Neural progenitor cell (in vitro differentiated cells): ENCODE measurements at places on chromosomes 5 and 9. TPM values are rescaled to one million over a fixed set of nuclear protein-coding genes. Genes with fewer than 3 reads are reported as not detected.

FBP1 gene
- total RNA-seq = 0.31 TPM in 1 of 2 replicates, not detected in the other

BTNL8 gene
- 0.22 and 0.34 TPM in 2 replicates for total RNA-seq

IFNK gene
- not detected in 2 replicates for total RNA-seq

AK3 gene
- total RNA-seq = 33.9 and 54.8 TPM in 2 replicates

NMUR2 gene
- total RNA-seq = 0.07 TPM in 1 of 2 replicates, not detected in the other

NIPAL4 gene
- not detected in 2 replicates for total RNA-seq

OTP gene
- not detected in 2 replicates for total RNA-seq

C5 gene
- 4.5 and 5.5 TPM in 2 replicates for total RNA-seq

RNF130 gene
- 183 and 185 TPM in 2 replicates for total RNA-seq

- H3K27ac ChIP-seq = peak overlapping the region; percentile 55
- H3K36me3 ChIP-seq = no peaks in the 10 kb centered on the region
- H3K4me3 ChIP-seq = no peak overlapping the region
- H3K27me3 ChIP-seq = no peaks in the 10 kb centered on the region
- DNase-seq = no peak
- peaks cover 49% of the 10 kb centered on the region for H3K4me1 ChIP-seq
Measured at GRCh38 chr5:14438195-14438606, 143.4 kb upstream of the OTULINL start.

- no peak overlapping the region for H3K4me3 ChIP-seq
- H3K27ac ChIP-seq = no peak overlapping the region
- no peaks in the 10 kb centered on the region for H3K36me3 ChIP-seq
- H3K27me3 ChIP-seq = no peaks in the 10 kb centered on the region
- DNase-seq = no peak
Measured at GRCh38 chr9:36045610-36046009, 8.9 kb downstream of the RECK start.

GRCh38 chr9:76092572-76092971, 202.1 kb downstream of the PCSK5 start:
- H3K36me3 ChIP-seq = no peaks in the 10 kb centered on the region
- DNase-seq = no peak
- H3K27ac ChIP-seq = no peak overlapping the region
- H3K4me3 ChIP-seq = no peak overlapping the region
- H3K4me1 ChIP-seq = no peaks in the 10 kb centered on the region

DNA sequence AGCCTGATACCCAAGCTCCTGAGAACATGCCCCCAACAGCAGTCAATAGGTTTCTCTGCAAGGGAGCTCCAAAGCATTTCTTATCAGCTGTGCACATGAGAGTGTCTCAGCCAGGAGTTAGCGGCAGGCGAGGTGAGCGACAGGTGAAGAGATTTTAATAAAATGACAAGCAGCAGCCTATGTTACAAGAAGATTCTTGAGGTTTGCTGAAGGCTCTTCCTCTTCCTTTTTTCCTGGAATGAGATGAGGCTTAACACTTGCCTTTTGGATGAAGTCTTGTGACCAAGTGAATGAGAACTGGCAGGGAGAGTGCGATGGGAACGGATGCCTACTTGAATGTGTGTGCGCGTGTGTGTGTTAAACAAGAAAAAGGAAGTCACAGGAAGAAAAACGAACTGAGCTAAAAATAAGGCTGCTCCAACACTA, 76.1 kb downstream of the SHB start:
- H3K27me3 ChIP-seq = no peaks in the 10 kb centered on the region
- no peaks in the 10 kb centered on the region for H3K36me3 ChIP-seq
- no peak overlapping the region for H3K27ac ChIP-seq
- no peak overlapping the region for H3K4me3 ChIP-seq
- no peak for DNase-seq

- H3K27ac ChIP-seq = no peak overlapping the region
- H3K36me3 ChIP-seq = peaks cover 51% of the 10 kb centered on the region
- no peaks in the 10 kb centered on the region for H3K4me1 ChIP-seq
- DNase-seq = no peak
- H3K4me3 ChIP-seq = no peak overlapping the region
Measured at GRCh38 chr5:87393331-87393730, 19.4 kb downstream of the CCNH start.

DNA sequence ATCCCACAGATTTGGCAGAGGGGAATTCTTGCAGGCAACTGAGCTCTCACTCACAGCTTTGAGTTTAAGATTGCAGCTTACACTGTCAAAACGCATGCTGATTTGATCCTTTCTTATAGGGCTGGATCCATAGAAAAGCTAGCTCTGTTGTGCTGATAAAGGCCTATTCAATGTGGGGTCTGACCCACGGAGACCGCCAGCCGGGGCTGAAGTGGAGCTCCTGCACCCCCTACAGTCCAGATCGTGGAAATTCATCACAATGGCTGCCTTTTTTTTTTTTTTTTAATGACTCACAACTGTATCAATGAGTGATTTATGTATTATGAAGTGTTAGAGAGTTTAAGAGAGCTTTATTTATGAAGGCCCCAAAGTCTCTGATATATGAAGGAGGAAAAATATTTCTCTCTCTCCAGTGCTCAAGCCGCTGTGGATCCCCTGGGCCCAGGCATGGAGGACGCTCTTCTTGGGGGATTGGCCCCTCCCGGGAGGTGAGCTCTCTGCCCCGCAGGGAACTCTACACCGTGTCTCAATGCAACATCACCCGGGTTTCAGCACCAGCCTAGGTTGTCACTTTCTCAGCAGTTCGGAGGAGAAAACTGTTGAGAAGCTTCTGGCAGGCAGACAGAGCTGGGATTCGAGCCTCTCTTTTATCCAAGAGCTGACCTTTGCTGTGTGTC, 700.2 kb downstream of the IRX1 start:
- H3K27me3 ChIP-seq = no peaks in the 10 kb centered on the region
- peaks cover 19% of the 10 kb centered on the region for H3K4me1 ChIP-seq
- no peak overlapping the region for H3K4me3 ChIP-seq
- peak; percentile 86 for DNase-seq
- H3K36me3 ChIP-seq = no peaks in the 10 kb centered on the region

GRCh38 chr9:19788614-19789271, at the start of gene SLC24A2:
Gene SLC24A2, minus strand, starts transcription at chr9:19789037.
- H3K36me3 ChIP-seq = no peaks in the 10 kb centered on the region
- H3K27ac ChIP-seq = no peak within 1 kb of the TSS
- peaks cover 48% of the 10 kb centered on the region for H3K27me3 ChIP-seq
- H3K4me3 ChIP-seq = peak within 1 kb of the TSS; percentile 69
- DNase-seq = peak; percentile 86

- H3K36me3 ChIP-seq = no peaks in the 10 kb centered on the region
- no peaks in the 10 kb centered on the region for H3K4me1 ChIP-seq
- DNase-seq = no peak
- H3K4me3 ChIP-seq = no peak overlapping the region
- no peak overlapping the region for H3K27ac ChIP-seq
- H3K27me3 ChIP-seq = no peaks in the 10 kb centered on the region
Measured at GRCh38 chr5:179135441-179136215, 75.5 kb downstream of the ZNF354C start.

DNA sequence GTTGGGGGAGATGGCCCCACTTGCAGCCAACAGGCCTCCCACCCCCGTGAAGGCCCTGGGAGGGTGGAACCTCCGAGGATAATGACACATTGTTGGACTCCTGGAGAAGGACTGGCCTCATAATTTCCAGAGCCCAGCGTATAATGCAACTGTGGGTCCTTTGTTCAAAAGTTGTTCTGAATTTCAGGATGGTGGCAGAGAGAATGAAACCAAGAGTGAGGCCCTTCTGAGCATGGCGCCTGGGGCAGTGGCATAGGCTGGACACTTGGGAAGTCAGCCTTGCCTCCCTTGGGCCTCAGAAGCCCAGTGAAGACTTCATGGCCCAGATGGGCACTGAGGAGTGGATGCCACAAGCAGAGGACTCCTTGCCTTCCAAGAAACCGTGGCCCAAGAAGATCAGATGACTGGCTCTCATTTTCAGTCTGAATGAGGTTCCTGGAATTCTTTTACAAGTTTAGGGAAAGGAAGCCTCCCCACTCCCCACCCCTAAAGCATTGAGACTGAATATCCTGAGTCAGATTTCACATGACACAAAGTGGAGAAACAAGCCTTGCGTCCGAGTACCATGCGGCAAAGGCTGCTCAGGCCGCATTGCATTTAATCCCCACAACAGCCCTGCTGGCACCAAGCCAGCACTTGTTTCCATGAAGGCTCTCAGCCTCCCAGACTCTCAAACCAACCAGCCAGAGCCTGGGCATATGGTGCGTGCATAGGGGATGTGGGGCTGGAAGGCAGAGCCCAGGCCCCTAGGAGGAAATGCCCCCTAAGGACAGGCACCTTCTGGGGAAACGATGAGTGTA, 96.7 kb upstream of the SMIM23 start:
- no peak overlapping the region for H3K4me3 ChIP-seq
- H3K36me3 ChIP-seq = no peaks in the 10 kb centered on the region
- H3K4me1 ChIP-seq = peaks cover 8% of the 10 kb centered on the region
- no peak for DNase-seq

- peaks cover 7% of the 10 kb centered on the region for H3K4me1 ChIP-seq
- no peak overlapping the region for H3K27ac ChIP-seq
- peaks cover 69% of the 10 kb centered on the region for H3K27me3 ChIP-seq
- H3K4me3 ChIP-seq = no peak overlapping the region
Measured at GRCh38 chr5:2205596-2206226, 323.0 kb upstream of the IRX4 start.

DNA sequence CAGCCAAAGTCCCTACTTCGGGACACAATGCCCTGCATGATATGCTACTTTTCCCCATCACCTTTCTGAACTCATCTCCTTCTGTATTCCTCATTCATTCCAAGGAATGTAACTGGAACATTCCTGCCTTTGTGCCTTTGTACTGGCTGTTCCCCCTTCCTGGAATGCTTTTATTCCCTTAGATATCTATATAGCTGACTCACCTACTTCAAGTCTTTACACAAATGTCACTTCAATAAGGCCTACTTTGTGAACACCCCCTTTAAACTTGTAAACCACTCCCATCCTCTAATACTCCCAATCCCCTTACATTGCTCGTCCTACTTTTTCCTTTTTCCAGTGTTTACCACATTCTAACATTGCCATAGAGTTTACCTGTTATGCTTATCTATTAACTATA, 2.4 kb downstream of the NOL6 start:
- no peaks in the 10 kb centered on the region for H3K36me3 ChIP-seq
- H3K4me3 ChIP-seq = no peak overlapping the region
- no peaks in the 10 kb centered on the region for H3K27me3 ChIP-seq

DNA sequence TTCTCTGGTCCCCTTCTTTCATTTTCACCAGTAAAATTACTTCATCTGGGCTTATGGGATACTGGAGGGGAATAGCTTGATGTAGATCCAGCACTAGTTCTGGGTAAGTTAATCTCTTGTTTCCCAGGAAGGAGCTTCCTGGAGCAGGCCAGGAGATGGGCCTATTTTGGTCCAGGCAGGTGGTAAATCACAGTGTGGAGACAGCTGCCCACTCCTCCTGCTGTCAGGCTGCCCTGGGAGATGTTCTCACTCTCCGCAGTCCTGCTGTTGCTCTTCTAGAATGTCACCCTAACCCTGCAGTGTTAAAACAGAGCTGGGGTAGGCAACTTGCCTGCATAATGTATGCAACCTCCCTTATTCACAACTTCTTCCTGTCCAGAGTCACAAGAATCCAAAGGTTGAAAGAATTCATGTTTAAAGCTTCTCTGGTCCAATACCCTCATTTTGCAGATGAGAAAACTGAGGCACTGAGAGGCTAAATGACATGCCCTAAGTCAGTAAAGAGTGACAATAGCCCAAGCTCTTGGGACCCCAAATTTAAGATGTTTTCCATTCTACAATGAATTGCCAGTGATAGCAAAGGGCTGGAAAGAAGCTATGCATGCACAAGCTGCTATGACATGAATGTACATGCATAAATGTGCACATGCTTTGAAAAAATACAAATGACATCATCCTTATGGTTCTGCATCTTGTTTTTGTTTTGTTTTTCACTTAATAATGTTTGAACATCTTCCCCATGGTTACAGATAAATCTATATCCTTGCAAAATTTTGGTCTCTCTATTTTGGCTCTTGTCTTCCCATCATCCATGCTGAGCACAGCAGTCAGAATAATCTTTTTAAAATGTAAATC, 71.8 kb upstream of the ADRA1B start:
- no peaks in the 10 kb centered on the region for H3K4me1 ChIP-seq
- no peak for DNase-seq
- H3K27me3 ChIP-seq = no peaks in the 10 kb centered on the region

DNA sequence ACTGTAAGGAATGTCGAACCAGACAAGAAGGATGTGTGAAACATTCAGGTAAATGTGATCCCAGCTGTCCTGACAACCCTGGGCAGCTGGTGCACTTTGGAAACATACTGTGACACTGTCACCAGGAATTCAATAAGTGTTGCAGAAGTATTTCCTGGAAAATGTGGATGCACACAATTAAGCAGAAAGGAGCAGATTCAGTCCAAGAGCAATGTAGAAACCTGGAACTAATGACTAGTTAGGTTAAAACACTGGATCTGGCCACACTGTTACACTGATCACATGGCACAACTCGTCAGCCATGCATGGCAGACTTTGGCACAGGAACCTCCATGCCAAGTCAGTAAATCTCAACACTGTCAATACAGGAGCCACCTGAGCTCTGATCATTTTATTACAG, 109.0 kb downstream of the FAM174A start:
- H3K4me1 ChIP-seq = peaks cover 22% of the 10 kb centered on the region
- no peaks in the 10 kb centered on the region for H3K36me3 ChIP-seq
- peaks cover 43% of the 10 kb centered on the region for H3K27me3 ChIP-seq
- no peak overlapping the region for H3K27ac ChIP-seq

DNA sequence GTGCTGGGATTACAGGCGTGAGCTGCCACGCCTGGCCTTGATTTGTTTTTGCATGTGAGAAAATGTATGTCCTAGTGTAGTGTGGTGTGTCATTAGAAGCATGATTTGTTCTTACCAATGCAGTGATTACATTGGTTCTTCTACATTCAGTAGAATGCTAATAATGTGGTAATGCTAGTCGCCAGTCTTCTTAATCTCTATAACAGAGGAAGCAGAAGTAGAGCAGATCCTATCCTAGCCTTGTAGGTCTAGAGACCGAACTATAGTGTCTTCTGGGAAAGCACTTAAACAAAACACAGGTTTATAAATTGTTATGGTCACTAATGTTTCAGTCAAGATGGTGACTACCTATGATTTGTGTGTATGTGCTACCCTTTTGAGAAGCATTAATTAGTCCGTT, 197.5 kb upstream of the DMRT1 start:
- peaks cover 13% of the 10 kb centered on the region for H3K4me1 ChIP-seq
- H3K27me3 ChIP-seq = no peaks in the 10 kb centered on the region
- H3K36me3 ChIP-seq = no peaks in the 10 kb centered on the region
- DNase-seq = no peak
- H3K4me3 ChIP-seq = no peak overlapping the region
- no peak overlapping the region for H3K27ac ChIP-seq

GRCh38 chr5:36712706-36713105, 106.3 kb downstream of the SLC1A3 start:
- H3K4me1 ChIP-seq = peaks cover 9% of the 10 kb centered on the region
- H3K27ac ChIP-seq = no peak overlapping the region

DNA sequence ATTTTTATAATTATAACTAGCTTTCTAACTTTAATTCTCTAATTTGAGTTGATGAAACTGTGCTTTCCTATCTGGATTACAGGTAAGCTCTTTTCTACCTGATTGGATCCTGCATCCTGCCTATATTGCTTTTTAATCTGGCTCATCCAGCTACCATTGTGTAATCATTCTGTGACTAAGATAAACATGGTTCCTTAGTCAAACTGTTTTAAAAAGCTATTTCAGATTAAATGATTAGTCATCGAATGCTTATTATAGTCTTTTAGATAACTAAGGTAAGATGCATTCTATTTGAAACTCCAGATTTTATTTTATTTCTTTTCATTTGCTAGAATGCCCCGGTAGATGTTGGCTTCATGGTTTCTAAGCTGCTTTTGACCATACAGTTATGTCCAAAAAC, 50.7 kb downstream of the ICE1 start:
- H3K27ac ChIP-seq = no peak overlapping the region
- no peak overlapping the region for H3K4me3 ChIP-seq
- peaks cover 21% of the 10 kb centered on the region for H3K36me3 ChIP-seq
- no peaks in the 10 kb centered on the region for H3K4me1 ChIP-seq

- DNase-seq = no peak
- H3K27me3 ChIP-seq = no peaks in the 10 kb centered on the region
- H3K36me3 ChIP-seq = no peaks in the 10 kb centered on the region
- H3K27ac ChIP-seq = no peak overlapping the region
- no peaks in the 10 kb centered on the region for H3K4me1 ChIP-seq
Measured at GRCh38 chr5:162196351-162196750, 128.8 kb downstream of the GABRG2 start.
